Caudate nucleus (tissue), 63 donors: ENCODE measurements at places on chromosomes 5 and 9.

- DNase-seq: no peak
Measured at GRCh38 chr5:163642904-163643303, 137.5 kb downstream of the MAT2B start.

- DNase-seq: no peak
Measured at GRCh38 chr9:137367506-137368430, 55.2 kb downstream of the EXD3 start.

DNA sequence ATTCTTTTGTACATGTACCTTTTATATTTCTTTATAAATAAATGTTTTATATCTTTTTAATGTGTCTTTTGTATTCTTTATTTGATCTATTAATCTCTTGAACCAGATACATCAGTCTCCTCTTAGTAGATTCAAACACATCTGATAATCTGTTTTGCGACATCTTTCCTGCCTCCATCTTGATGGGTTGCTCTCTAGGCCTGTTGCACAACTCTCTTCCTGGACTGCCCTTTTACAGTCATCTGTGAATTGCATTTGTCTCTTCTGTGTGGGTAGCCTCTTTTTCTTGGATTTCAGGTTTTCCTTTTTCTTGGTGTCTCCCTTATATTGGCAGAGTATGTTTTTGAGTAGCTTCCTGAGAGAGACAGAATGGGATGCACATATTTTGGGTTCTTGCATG lies 6.2 kb downstream of the ZFYVE16 start:
- DNase-seq: no peak

DNA sequence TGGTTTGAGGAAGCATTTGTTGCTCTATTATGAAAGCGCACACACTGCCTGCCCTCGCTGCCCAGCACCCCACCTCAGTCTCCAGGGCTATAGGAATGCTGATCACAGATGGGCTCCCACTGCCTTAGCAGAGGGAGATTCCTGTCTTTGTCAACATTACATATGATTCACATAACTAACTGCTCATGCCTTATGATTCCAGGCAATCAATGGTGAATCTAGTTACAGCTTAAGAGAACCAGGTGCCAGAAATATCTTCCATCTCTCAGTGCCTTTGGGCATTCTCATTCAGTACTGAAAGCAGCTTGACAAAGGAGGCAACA lies 458.9 kb upstream of the C9orf72 start:
- DNase-seq: no peak

GRCh38 chr9:82588301-82589180 lies 474.4 kb downstream of the RASEF start:
- DNase-seq: no peak
